ENCODE measurements at places on chromosomes 7 and 10.

GRCh38 chr7:1893451-1893850 lies 223.4 kb downstream of the ELFN1 start:
- no peak for DNase-seq

GRCh38 chr10:24718031-24718855 lies 5.4 kb downstream of the ARHGAP21 start:
- DNase-seq: no peak

DNA sequence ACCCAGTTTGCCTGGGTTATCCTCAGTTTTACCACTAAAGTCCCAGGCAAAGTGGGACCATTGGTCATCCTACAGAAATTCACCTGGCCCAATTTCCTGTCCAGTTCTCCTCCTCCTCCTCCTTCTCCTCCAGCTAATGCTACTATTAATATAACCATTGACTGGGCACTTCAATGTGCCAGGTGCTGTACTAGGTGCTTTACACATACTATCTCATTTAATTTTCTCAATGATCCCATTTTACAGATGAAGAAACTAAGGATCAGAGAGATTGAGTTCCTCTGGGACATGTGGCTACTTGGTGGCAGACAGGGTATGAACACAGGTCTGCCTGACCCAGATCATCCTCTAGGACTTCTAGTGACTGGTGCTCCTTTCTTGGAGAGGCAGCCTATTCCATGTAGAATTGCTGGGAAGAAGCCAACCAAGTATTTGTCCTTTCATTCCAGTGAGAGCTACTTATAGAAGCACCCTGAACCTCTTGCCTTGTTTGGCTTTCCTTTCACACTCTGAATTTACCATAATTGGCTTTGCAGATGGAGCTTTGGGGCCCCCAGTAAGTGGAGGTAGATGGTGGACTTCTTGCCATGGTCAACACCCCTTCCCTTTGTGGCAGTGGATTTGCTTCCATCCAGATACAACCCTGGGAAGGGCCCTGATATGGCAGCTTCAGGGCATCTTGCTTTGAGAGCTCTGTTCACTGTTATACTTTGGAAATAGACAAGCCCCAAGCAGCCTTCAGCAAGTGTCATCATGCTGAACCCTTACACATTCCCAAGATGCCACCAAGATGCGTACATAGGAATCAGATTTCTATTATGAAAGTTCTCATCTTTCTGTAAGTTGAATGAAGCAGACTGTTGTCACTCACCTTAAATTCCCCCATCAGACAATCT lies 78.7 kb downstream of the MYOF start:
- DNase-seq: no peak

DNA sequence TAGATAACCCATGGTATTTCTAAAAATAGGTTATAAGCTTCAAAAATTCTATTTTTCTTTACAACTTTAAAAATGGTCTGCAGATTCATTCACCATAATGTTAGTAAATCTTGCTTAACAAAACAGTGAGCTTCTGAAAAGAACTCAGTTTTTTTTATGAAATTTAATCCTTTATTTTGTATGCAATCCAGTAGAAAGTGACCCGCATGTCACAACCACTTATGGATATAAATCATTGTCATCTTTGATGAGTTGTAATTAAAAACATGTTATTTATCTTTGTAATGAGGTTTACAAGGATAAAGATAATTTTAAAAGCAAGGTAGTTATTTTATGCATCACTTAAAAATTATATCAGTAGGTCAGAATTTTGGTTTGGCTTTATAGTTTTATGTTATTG lies 173.5 kb upstream of the SEMA3A start:
- no peak for DNase-seq

DNA sequence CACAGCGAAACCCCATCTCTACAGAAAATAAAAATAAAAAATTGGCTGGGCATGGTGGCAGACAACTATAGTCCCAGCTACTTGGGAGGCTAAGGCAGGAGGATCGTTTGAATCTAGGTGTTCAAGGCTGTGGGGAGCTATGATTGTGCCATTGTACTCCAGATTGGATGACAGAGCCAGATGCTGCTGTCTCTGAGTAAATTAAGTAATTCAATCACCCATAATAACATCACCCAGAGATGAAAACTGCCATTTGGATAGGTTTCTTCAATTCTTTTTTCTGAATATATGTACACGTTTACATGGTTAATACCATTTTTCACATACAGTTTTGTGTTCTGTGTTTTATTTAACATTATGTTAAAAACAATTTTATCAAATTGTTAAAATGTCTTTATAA lies 79.3 kb downstream of the WIPF3 start:
- no peak for DNase-seq

DNA sequence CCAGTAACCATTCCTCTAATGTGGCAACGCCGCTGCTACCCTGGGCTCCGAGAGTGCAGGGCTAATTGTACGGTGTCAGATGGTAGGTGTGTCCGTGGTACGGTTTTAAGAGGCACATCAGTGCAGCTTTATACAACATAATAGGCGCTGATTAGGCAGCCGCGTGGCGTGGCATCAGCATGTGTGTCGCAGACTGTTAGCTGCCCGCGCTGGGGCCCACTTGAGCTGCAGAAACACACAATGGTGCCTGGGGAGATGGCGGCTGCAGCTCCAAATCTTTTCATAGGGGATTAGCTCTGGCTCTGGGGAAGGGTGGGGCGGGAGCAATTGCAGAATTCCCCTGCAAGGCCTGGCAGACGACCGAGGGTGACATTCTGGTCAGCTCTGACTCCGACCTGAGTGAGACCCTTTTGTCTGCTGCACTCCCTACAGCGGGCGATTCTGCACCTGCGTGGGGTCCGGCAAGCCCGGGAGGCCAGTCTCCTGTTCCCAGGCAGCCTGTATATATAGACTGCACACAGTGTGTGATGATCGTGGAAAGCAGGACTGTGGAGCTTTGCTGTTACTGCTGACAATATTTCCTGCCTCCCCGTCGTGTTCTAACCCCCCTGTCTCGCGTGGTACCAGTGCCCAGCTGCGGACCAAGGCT lies 722.7 kb upstream of the CELF2 start:
- DNase-seq: no peak

DNA sequence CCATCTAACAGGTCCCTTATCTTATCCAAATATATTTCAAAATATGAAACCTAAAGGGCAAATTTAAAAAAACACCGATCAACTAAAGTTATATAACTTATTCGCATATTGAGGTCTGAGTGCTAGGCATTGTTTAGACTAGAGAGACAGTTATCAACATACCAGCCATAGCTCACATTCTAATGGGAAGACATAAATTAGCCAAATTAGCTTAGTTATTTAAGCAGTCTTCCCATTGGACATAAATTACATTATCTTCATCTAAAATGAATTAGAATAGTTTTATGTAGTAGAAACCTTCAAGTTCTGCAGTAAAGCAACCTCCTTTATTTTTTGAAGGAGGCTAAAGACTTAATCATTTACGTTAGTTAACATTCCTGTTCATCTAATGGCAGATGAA lies 17.4 kb downstream of the KIF5B start:
- no peak for DNase-seq

DNA sequence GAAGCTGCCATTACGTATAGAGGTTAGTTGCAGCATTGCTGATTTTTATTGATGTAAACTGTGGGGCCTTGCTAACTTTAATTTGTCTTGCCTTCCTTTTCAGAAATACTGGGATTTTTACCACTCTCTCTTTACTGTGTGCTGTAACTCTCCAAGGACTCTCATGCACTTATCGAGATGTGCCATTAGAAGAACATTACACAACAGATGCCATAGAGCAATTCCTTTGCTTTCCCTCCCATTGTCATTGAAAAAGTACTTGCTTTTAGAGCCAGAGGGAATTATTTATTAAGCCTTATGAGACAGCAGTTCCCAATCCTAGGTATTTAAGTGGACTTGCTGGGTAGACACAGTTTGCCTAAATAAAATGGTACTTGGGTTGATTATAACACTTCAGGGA lies 51.7 kb downstream of the ASB4 start:
- no peak for DNase-seq

DNA sequence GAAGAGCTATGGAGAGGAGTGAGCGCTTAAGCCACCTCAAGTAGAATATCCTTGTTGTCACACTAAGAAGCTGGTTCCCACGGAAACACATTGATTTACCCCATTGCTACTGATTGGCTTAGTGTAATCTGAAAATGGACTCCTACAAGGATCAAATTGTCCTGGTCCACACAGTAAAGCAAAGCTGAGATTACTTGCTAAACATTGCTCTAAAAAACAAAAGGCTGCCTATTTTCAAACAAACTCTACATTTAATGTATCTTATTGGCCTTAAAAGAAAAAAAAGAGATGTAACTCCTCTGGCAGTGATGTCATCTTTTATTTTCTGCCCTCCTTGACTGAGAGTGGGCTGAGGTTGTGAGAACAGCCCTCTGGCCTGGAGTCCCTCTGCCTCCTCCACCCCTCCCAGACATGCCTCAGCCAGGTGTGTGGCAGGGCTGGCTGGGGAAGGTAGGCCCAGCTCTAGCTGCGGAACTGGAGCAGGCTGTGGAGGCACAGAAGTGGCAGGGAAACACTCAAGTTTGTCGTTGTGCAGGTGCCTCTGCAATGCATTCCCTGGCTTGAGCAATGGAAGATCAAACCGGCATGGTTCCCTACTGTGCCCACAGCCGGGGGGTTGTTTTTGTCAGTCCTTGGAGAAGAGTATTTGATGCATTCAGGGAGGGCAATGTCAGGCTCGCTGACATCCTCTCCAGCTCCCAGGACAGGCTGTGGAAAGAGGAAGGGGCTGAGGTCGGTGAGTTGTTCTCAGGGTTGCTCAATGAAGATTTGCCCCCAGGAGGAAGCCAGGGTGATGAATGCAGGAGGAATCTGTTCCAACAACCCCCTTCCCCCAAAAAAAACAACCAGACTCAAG lies 9.1 kb downstream of the KLF6 start:
- DNase-seq: no peak

All from activated CD8-positive, alpha-beta memory T cell treated with anti-CD3 and anti-CD28 coated beads for 4 hours (primary cell).